ENCODE measurements at places on chromosomes 11 and 22.
A peak's percentile ranks its signal among the peaks of the same experiment; 100 is the strongest.

- DNase-seq, result no peak
Measured at GRCh38 chr11:12276831-12277475, 100.4 kb upstream of the PARVA start.

GRCh38 chr11:102494216-102494615, 36.3 kb downstream of the MMP7 start:
- peak; percentile 68 for DNase-seq

DNA sequence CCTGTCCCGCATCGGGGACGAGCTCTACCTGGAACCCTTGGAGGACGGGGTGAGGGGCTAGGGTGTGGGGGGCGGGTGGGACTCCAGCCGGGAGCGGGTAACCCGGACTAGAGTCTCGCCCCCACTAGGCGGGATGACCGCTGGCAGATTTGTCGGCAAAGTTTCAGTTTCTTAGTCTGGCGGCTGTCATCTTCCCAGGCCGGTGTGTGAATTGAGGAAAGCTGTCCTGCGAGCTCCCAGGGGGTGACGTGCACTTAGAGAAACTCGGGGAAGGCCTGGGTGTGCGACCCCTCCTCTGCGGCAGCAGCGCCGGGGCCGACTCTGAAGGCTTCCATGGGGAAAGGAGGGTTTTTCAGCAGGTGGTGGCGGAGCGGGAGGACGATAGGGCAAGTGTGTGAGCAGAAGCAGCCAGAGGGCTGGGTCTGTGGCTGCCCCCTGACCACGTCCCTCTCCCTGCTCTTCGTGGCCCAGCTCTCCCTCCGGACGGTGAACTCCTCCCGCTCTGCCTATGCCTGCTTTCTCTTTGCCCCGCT, 463 bp downstream of the RAD9A start:
- no peak for DNase-seq

DNA sequence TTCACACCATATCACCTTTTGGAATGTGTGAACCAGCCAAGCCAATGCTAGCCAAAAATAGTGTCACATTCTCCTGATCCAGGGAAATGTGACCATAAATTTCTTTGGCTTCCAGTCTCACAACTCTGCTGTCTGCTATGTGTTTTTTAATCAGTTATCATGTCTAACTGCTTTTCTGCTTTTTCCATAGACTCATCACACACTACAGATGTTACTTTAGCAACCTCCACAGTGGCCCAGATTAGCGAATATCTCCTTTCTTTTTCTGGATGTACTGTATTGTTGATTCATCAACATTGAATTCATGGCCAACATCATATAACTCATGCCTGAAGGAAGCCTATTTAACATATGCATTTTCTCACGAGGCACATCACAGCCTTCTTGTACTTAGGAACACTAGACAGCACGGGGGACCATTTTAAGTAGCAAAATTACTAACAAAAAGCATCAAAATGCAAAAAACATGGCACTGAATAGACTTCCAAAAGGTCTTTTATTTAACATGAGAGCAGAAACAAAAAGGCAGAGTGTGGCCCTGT, 73.1 kb upstream of the POU2AF2 start:
- DNase-seq, result no peak

GRCh38 chr11:92857407-92857806, 112.0 kb upstream of the MTNR1B start:
- DNase-seq, result no peak

- DNase-seq, result no peak
Measured at GRCh38 chr11:65390996-65391395, 4.6 kb downstream of the FRMD8 start.

- DNase-seq, result no peak
Measured at GRCh38 chr11:69911310-69912160, 92.3 kb upstream of the FGF3 start.

- peak; percentile 84 for DNase-seq
Measured at GRCh38 chr22:38313384-38313955, 3.8 kb downstream of the CSNK1E start.

DNA sequence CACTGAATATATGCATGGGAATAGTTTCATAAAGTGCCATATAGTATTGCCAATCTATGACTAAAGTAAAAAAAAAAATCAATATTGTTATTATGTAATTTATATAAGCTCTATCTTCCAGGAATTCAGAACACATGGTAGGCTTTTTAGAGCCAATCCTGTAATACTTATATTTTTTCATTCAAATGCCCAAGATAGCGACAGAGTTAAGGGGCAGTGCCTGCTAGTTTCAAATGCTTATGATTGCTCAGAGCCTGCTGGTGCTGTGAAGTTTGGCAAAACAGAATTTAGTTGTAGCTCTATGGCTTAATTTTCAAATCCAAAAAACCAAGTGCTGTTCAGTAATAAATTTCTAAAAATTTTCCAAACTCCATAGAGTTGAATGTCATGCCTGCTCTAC, 39.0 kb upstream of the BLID start:
- no peak for DNase-seq

DNA sequence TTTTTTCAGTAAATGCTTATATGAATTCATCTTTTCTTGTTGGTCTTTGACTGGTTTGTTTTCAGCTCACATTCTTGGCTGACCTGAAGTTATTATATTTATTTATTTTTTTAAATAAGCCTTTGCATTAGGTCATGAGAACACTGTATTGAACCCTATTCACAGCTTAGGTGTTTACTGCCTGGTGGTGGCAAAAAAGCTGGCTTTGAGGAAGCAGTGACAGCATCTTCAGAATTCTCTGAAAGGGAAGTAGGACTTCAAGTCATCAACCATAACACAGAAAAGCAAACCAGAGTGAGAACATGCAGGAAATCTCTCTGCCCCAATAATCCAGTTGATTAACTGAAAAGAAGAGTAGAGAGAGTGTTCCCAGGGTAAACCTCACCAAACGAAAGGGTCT, 30.3 kb upstream of the MMP13 start:
- DNase-seq, result no peak

- DNase-seq, result no peak
Measured at GRCh38 chr22:46829941-46830715, 67.7 kb downstream of the TBC1D22A start.

- DNase-seq, result no peak
Measured at GRCh38 chr11:47843361-47844055, 4.6 kb downstream of the NUP160 start.

DNA sequence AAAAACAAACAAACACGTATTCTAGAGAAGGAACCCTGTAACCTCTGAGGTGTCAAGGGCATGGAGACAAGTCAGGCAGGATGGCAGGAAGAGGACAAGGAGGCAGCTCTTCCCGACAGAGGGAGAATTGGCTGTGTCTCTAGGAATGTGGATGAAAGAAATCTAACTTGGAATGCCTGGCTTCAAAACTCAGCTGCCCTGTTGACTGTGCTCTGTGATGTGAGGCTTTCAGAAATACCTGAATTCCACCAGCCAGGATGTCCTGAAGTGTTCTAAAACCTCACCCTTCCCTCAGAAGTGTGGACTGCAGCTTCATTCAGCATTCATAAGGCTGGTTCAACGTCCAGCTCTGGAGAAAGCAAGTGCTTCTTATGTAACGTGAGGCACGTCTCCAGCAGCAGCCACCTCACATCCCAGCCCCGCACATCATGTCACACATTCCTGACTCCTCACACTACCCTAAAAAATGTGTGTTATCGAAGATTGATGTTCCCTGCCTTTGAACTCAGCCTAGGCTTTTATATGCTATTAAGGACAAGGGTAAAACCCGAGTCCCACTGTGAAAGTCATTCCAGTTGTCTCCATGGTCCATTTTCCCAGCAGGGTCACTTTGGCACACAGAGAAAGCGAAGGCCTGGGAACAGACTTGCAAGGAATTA, 398.9 kb downstream of the ETS1 start:
- no peak for DNase-seq

- no peak for DNase-seq
Measured at GRCh38 chr11:70095541-70096252, 17.6 kb downstream of the ANO1 start.

DNA sequence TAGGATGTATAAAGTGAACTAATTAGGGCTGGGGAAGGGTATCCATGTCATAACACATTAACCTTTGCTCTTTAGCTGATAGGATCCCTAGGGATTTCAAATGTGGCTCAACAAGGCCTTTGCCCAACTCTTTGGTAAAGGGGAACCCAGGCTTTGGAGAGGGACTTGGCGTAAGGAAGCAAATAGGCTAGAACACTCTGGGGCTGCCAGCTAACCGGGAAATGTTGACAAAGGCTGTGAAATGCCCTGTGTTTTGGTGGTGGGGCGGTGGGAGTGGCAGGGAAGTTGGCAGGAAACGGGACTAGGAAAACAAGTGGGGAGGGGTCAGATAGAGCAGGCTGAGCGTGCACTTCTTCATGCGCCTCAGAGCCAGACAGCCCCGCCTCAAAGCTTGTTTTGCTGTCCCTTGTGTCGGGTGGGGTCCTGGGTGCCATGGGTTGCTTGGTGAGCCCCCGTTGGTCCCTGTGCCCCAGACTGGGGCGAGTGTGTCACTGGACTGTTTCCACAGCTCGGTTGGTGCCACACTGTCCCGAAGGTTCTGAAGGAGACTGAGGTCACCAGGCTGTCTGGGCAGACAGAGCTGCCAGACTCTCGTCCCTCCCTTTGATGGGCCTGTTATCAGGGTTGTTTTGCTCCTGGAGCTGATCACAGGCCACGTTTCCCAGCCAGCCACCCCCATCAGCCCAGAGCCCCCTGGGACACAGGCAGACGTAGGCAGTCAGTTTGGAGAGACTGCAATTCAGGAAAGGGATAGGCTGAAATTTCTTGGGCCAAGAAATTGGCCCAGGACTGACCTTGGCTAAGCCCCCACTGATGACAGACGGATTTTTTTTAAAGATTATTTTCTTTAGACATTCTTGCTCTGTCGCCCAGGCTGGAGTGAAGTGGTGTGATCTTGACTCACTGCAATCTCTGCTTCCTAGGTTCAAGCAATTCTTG, 19.6 kb downstream of the KCTD21 start:
- DNase-seq, result peak; percentile 44

- DNase-seq, result no peak
Measured at GRCh38 chr11:47109051-47109726, 67.5 kb downstream of the ARFGAP2 start.

GRCh38 chr11:122757201-122757600, 81.1 kb upstream of the CRTAM start:
- DNase-seq, result no peak

GRCh38 chr11:11125618-11126017, 227.4 kb downstream of the CSNK2A3 start:
- DNase-seq, result no peak

DNA sequence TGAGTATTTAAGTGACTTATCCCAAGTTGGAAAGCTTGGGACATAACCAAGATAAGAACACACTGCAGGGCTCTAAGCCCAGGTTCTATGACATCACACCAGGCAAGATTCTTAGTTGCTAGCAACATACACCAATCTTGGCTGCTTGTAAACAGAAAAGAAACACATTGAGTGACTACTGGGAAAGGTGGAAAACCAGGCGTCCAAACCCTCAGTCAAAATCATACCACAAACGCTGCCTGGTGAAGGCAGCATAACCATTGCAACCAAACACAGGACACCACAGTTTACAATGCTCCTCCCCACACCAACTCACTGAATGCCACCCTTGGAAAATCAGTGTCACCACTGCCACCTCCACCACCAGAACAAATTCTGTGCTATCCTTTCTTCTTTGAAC, 379.9 kb downstream of the TTC28 start:
- DNase-seq, result no peak

DNA sequence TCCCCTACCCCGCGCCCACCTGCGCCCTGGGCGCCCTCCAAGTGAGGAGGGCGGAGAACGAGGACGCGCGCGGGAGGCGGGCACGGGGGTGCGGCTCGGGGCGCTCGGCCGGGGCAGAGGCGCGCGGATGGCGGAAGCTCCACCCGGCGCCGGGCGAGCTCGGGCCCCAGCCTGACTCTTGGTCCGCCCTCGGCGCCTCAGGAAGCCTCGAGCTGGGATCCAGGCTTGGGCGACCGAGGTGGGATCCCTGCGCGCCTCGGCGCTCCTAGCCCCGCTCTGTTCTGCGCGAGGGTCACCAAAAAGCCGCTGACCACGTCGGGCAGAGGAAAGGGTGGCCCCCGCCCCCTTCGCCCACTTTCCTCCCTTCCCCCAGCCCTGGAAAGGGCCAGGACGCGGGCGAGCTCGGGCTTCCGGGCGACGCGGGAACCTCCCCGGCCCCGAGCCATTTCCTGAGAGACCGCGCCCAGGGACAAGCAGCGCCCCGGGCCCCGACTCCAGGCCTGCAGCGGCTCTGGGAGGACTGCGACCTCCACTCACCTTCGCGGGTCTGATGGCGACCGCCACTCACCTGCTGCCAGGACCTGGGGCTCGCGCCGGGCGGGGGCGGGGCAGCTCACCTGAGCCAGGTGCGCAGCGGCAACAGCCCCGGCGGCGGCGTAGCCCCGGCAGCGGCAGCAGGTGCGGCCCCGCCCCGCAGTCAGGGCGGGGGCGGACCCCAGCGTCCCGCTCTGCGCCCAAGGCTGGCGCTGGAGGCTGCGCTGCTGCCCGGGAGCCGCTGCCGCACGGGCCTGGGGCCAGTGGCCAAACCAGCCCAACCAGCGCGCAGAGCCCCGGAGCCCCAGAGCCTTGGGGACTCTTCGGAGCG, 2.2 kb upstream of the SIGIRR start:
- no peak for DNase-seq

DNA sequence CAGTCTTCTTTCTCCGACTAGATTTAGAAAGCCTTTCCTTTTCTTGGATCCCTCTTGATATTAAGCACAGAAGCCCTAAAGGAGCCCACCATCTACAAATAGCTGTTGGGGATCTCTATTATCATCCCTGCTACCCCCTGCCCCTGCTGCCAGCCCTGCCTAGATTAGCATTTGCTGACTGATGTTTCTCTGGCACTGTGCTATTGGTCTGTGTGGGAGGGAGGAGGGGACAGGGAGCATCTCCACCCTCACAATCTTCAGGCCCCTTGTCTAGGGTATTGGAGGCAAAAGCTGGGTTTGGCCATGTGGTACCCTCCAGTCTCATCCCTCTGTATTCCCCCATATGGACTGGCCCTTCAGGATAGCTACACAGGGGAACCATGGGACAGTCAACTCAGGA, 6.2 kb downstream of the USH1C start:
- no peak for DNase-seq

- no peak for DNase-seq
Measured at GRCh38 chr11:134835561-134835960, 423.5 kb upstream of the B3GAT1 start.

GRCh38 chr11:122853261-122853660, 15.0 kb downstream of the CRTAM start:
- DNase-seq, result no peak

DNA sequence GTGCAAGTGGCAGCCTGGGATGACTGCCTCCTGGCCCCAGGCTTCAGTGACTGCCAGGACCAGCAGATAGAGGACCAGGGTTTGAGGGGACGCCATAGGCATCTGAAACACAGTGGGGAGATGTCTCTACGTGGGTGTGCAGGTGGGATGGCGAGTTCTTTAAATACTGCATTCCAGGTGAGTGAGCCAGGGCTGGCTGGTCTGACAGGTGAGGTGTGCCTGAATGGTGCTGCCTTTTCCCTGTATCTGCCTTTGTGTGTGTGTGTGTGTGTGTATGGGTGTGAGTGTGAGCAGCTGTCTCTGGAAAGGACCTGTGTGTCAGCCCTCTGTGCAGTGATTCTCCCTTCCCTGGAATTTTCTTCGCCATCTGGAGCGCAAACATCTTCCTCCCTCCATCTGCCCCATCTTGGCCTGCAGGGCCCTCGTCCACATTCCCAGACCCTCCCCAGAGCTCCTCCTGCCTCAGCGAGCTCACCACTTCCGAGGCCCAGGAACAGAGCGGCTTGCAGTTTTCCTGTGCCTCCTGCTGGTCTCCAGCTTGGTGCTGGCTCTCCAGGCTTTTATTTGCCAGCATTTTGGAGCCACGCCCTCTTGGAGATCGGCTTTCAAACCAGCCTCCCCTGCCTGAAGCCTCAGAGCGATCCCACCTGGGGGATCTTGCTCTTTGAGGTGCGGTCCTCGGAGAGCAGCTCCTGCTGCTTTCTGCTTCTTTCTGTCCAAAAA, at the start of gene GPHA2:
GPHA2 (minus strand) TSS at position 535 of the 723 bp plus-strand sequence; CDS start at position 102, 433 bp downstream.
- no peak for DNase-seq

Measured in kidney glomerular epithelial cell (primary cell).